ENCODE measurements at places on chromosomes 6 and 20.

- DNase-seq, result peak; percentile 49
These were observed 7.0 kb downstream of the ELMO2 start for GRCh38 chr20:46399401-46399800.

DNA sequence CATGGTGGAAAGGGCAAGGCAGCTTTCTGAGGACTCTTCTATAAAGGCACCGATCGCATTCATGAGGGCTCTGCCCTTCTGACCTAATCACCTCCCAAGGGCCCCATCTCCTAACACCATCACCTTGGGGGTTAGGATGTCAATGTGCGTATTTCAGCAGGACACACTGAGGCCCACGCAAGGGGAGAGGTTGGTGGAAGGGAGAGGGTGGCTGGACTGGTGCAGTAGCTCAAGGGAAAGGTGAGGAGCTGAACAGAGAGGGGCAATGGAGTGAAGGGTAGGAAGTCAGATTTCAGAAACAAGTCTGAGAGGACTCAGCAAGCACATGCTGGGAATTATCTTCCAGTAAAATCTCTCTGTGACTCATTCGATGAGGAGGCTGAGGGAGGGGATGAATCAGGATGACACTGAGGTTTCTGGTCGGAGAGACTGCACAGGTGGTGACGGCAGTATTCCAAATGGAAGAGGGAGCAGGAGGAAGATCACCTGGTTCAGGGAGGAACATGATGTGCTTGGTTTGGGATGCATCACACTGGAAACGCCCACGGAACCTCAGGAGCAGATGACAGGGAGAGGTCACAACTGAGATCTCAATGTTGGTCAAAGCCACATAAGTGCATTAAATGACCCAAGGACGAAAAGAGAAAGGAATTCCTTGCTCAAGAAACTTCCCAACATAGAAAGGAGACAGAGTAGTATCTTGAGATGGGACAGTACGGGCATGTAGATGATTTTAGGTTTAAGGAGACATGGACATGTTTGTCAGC lies 67.1 kb downstream of the TFAP2A start:
- no peak for DNase-seq

DNA sequence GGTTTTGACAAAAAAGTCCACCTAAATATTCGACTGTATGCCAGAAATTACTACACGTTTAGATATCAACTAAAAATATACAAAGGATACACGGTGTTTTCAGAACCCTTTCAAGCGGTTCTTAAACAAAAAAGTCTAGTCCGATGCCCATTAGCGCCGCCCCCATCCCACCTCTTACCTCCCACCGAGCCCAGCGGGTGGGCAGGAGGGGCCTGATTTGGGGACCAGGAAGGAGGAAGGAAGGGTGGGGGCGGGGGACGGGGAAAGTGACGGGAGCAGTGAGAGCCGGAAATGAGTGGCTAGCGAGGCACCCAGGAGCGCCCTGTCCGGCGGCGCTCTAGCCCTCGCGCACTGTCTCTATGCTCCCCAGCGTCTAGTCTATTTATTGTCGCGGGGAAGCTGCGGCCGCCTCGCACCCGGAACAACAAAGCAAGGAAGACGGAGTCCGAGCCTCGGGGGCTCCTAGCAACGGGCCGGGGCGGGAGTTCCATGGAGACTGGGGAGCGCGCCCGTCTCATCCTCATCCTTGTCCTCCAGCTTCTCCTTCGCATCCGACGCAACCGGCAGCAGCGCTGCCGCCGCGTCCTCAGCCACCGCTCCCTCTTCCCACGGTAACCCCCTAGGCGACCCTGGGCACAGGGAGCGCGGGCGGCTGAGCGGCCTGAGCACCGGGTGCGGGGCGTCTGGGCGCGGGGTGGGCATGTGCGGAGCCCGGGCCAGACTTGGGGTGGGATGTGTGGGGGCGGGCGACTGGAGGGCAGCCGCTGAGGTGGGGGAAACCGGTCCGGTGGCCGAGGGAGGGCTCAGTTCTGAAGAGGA lies at the start of gene TBPL1:
TSS of gene TBPL1 (plus strand) at position 410 of the 819 bp plus-strand sequence. CDS start 26,902 bp downstream, outside the sequence.
- DNase-seq, result peak; percentile 94

DNA sequence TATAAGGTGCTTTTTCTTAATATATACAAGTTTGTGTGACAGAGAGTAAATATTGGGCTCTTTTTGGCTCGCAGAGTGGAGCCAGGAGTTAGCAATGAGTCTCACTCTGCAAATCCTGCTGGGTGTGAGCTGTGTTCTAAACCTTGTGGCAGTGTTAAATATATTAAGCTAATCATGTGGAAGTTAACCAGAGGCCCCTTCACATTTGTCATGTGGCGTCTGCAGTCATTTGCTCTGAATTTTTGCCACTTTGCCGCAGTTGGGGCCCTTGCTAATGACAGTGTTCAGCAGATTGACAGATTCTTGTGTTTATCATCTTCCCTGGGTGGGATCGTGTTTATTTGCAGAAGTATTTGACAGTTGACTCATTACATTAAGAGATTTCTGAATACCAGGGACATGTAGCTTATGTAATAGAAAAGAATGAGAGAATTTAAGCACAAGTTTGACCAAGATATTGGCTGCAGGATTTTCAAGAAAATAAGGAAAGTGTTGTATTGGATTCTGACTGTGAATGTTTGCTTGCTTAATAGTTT lies 37.9 kb downstream of the SPATA2 start:
- no peak for DNase-seq

DNA sequence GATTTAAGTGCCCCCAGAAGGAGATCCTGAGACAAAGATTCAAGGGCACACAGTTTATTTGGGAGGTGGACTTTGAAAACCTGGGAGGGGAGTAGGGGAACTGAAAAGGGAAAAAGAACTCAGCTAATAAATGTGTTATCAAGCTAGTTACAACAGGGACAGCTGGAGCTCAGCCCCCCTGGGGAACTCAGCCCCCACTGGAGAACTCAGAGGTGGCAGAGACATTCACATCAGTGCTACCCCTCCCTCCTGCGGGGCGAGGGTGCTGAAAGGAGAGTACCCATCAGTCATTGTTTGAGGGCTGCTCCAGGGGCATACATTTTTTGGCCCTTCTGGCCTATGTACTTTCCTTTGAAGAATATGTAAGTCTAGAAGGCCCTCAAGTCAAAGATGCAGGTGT lies 101.4 kb downstream of the LRFN2 start:
- DNase-seq, result no peak

DNA sequence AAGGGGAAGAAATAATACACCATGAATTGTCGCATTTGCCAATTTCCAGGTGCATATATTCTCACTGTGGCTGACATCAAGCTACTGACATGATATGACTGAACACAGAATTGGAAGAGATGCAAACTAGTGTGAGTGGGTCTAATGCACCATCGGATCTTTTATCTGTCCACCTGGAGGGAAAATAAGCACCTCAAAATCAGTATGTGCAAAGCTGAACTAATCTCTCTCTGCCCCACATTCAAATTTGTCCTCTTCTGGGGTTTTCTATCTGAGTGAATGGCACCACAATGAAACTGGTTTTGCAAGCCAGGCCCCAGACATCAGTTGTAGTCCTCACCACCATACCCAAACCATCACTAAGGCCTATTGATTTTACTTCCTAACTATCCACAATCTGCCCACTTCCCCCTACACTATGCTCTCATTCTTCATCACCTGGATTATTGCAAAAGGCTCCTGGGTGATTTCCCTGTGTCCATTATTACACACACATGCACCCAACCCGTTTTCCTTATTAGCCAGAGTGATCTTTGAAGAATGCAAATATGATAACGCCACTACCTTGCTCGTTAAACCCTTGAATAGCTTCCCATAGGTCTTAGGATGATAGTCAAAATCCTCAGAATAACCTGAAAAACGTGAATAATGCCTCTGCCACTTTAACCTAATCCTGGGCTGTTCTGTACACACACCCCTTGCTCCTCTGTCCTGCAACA lies 159.0 kb upstream of the GMDS start:
- DNase-seq, result no peak

DNA sequence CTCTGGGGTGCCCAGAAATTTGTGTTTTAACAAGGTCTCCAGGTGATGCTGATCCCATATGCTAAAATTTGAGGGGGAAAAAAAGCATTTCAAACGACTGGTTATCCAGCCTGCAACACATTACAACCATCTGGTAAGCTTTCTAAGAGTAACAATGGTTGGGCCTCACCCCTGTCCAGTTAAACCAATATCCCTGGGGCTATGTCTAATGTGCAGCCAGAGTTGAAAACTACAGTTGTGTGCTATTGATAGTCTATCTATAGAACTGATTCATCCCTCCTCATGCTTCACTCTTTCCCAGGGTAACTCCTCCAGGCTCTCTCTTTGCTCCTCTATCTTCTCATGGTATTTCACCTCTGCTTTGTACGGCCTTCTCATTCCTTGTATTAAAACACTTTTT lies 458.3 kb downstream of the MMUT start:
- DNase-seq, result no peak

DNA sequence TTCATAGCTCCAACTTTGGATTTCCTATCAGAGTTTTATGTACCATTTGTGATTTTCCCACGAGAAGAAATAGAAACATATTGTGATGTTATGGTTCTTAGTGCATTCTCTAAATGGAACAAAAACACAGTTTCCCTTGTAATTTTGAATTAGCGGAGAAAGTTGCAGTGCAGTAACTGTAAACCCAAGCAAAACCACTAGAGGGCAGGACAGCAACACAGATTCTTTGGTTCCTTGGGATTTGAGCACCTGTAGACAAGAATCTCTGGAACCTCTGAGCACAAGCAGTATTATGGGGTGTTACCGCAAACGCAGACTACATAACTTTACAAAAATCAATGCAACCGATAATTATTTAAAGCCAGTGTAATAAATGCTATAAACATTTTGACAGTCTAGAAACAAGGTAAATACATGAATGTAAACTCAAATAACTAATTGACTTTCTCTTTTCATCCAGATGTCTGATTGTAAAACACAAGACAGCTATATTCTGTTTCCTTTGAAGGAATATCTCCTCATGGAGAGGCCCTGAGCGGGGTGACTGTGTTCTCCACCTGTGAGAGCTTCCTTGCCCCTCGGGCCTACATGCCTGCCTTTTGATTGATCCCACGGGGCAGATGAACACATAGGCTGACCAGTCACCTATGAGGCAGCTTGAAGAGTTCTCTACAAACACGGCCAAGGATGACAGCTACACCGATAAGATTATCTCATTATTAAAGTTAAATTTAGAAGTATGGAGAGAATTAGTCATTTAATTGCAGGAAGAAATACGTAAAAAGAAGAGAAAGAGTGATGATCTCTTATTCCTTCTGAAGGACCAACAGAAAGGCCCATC lies 67.5 kb upstream of the COL21A1 start:
- no peak for DNase-seq

- no peak for DNase-seq
These were observed 137.2 kb downstream of the DLL1 start for GRCh38 chr6:170153436-170154319.

- DNase-seq, result no peak
These were observed 13.8 kb downstream of the BMP7 start for GRCh38 chr20:57252559-57253162.

GRCh38 chr6:88513471-88513870 lies 347.3 kb upstream of the CNR1 start:
- DNase-seq, result no peak

DNA sequence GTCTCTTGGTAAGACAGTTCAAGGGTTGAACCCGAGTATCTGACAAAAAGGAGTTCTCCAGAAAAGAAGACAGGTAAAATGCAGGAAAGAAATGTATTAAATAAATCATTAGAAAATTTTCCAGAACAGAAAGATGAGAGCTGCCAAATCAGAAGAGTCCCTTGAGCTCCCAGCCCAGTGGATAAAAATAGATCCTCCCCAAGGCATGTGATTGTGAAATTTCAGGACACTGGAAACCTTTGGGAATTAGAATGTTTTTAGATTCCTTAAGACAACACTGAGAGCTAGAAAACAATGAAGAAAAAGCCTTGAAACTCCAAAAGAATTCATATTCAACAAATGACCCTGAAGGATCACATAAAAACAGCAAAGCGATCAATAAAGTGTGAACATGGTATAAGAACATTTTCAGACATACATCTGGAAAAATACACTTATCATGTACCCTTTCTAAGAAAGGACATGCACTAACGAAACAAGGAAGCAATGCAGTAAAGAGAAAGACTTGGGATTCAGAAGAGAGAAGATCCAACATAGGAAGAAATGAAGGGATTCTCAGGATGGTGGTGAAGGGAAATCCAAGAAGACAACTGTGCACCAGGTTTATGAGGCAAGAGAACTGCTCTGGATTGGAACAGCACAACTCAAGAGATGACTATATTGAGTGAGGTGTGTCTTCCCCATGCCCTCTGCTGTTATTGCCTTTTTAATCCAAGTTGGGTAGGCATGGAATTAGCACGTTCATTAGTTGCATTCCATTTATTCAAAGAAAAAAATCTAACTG lies 390.4 kb downstream of the SYNE1 start:
- no peak for DNase-seq

- DNase-seq, result no peak
These were observed 113.3 kb upstream of the ASF1A start for GRCh38 chr6:118780668-118781067.

DNA sequence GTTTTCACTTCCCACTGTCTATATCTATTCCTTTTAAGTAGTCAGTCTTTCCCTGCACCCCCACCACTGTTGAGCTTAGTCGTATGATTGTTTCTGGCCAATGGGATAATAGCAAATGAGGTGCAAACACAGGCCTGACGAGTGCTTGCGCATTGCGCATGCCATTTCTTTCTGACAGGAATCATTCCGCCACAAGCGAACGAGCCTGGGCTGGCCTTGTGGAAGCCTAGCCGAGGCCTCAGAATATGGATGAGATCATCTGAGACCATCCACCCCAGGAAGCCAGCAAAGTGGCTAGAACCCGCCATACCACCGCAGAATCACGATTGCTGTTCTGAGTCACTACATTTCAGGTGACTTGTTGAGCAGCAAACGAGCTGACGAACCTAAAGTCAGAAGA lies 52.2 kb upstream of the PRL start:
- no peak for DNase-seq

DNA sequence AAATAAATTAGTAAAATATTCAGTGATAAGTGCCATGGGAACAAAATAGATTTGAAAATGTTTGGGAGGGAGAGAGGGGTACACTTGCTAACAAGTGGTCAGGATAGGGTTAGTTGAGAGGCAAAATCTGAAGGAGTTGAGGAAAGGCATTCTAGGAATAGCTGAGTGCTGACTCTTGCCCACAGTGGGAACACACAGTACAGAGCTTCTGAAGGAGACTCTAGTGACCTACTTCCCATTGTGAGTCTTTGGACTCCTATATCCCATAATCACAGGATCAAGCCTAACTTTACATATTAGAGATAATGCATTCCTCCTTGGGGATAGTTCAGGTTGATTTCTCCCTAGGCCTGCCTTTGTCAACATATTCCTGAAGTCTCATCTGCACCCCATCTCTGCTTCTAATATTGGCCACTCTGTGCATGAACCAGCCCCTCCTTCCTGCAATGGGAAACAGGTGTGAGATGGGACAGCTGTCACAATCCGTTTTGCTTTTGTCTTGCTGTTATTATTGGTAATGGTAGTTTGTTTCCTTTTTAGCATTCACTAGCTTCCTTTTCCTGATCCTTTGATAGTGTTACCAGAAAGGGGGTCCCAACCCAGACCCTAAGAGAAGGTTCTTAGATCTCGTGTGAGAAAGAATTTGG lies 2.6 kb upstream of the TRIM38 start:
- DNase-seq, result no peak
